GOT3 (cell line): ENCODE measurements at places on chromosomes 1 and 21.

GRCh38 chr1:24416666-24417391, 1.2 kb downstream of the NIPAL3 start:
- DNase-seq, result no peak

DNA sequence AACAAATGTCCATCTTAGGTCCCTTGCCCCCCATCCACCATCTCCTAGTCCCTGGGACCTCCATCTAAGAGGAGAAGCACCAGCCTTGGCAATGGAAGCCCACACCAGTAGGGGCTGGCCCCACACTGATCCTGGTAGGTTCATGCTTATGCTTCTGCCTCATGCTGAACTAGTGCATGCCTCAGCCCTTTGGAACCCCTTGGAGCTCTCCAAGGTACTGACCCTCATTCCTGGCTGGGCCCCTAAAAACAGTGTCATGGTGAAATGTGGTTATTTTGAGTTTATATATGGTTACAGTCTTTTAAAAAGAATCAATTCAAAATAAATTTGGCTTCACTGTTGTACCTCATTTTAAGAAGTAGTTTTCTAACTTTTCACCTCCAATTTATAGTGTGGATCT, 108.3 kb downstream of the HIVEP3 start:
- no peak for DNase-seq

DNA sequence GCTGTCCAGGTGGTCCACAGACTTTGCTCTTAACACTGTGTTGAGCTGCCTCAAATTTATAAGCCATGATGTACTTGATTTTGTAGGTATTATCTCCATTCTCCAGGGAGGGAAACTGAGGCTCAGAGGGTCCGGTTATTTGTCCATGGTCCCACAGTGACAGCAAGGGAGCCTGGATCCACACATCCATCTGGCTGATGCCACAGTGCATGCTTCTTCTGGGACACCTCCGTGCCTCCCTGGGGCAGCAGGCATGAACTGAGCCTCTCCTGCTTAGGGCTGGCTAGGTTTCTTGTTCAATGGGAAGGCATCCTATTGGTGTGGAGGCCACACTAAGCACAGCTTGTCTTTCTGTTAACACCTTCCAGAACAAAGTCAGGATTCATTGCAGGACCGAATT, 317.3 kb downstream of the AJAP1 start:
- DNase-seq, result no peak

DNA sequence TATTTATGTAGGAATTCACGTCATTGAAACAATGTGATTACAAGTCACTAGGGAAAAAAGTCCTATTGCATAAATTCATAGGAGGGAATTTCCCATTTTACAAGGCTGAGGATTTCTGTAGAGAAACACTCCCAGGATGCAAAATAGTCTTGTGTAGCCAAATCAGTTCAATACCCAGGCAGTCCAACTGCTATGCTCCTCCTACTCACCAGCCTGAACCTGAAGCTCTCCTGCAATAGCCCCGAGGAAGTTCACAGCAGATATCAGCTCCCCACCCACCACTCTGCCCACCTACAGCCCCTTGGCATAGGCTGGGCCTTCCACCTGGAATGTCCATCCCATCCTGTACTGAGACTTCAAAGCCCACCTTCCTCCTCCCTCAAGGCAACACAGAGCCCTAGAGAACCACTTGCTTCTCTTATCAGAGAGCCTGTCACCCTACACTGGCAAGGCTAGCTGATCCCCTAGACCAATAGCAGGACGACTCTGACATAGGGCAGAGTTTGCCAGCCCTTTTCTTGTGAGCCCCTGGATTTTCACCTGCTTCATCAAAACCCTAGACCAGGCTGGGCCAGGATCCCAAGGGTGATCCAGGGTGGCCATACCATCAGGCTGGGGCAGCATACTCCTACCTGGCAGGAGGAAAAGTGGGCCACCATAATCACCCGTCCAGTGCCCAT, 1.5 kb downstream of the LSS start:
- no peak for DNase-seq

- DNase-seq, result no peak
Observed at GRCh38 chr1:230501242-230501641, 75.1 kb upstream of the PGBD5 start.

GRCh38 chr1:77271852-77272580, 9.8 kb upstream of the AK5 start:
- no peak for DNase-seq

DNA sequence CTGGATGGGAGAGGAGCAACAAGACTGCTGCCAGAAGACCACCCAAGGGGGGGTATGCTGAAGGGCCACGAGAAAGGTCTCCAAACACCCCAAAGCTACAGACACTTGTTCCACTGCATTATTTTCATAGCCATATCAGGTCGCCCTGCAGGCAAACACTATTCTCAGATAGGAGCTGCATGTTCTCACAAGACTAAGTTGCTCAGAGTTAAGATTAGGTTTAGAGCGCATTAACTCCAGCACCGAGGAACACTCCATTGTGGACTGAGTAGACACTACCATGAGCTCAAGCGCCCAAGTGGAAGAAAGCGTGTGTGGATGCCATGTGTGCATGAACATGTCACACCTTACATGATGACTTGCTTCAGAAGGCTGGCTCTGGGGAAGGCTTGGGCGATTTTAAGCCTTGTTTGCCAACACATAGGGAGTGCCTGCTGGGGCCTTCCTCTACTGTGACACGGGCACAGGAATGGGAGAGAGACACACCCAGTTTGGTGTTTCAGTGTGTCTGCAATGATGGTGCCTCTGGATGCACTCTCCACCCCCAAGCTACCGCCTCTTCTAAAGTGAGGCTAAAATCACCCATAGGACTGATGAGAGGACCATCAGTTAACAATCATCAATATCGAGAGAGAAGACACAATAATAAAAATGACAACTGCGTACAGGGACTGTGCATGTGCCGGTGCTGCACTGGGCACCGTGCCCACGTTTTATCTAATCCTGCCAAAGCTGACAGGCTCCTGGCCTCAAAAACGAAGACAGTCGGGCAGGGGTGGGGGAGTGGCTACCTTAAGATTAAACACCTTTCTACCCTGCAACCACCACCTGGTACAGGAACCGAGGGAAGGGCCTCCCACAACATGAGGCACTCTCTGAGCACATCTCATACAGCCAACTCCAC, 34.9 kb downstream of the SSBP3 start:
- no peak for DNase-seq

- DNase-seq, result no peak
Observed at GRCh38 chr1:32204943-32205361, 519 bp upstream of the IQCC start.

GRCh38 chr21:17048974-17049373, 463.9 kb upstream of the CXADR start:
- no peak for DNase-seq

DNA sequence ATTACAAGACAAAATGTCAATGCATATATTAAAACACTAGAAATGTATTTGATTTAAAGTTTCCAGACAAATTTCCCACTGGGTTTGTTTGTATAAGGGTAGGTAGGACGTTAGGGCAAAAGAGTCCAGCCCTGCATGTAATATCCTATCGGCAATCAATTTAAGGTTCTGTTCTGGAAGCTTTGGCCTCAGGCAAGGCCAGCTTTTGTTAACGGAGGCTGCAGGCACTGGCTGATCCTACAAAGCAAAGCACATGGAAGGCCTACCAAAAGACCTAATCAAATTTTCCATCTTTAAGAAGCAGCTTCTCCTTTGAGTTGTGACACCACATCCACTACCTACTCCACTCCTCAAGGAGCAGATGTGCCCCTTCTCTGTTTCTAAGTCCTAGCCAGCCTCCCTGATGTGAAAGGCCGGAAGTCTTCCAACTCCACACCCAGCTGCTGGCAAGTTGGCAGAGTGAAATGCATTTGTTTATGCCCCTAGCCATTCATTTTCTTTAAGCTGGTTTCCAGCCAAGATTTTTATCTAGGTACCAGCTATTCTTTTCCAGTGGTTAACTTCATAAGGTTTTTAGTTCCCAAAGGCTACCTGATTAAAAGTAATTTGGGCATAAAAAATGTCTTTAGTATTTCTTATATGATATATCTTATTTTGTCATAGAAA, 452.6 kb downstream of the PTBP2 start:
- DNase-seq, result no peak

DNA sequence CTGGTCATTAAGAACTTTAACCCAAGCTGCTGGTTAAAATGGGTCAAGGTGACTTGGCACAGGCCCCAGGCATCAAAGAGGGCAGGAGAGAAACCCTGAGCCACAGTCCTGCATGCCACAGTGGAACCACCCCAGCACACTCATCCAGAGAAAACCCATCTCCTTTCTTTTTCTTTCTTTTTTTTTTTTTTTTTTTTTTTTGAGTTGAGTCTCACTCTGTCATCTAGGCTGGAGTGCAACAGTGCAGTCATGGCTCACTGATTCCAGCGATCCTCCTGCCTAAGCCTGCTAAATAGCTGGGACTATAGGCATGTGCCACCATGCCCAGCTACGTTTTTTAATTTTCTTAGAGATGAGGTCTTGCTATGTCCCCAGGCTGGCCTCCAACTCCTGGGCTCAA, 109.2 kb upstream of the RAB4A start:
- DNase-seq, result no peak
